ENCODE measurements at places on chromosomes 2 and 18. TPM values are rescaled to one million over a fixed set of nuclear protein-coding genes. Genes with fewer than 3 reads are reported as not detected.

Gene CD207
- total RNA-seq = 0.16 TPM

Gene TCF23
- total RNA-seq = not detected

Gene WDR7
- total RNA-seq = 28.0 TPM

Gene PLCL1
- total RNA-seq = 82.5 TPM

Gene IL18R1
- 1.3 TPM for total RNA-seq

Gene TDRD15
- total RNA-seq = not detected

- no peak for DNase-seq
Measured at GRCh38 chr2:12731701-12732280, 15.1 kb downstream of the TRIB2 start.

GRCh38 chr2:64793701-64794100 lies 140.0 kb upstream of the SERTAD2 start:
- no peak for DNase-seq

GRCh38 chr18:31101183-31102024 lies 817 bp downstream of the DSC2 start:
- DNase-seq = peak; percentile 88

- DNase-seq = no peak
Measured at GRCh38 chr2:174325373-174326160, 9.2 kb upstream of the SP9 start.

GRCh38 chr2:68196120-68196716 lies 38.5 kb downstream of the PNO1 start:
- DNase-seq = no peak

DNA sequence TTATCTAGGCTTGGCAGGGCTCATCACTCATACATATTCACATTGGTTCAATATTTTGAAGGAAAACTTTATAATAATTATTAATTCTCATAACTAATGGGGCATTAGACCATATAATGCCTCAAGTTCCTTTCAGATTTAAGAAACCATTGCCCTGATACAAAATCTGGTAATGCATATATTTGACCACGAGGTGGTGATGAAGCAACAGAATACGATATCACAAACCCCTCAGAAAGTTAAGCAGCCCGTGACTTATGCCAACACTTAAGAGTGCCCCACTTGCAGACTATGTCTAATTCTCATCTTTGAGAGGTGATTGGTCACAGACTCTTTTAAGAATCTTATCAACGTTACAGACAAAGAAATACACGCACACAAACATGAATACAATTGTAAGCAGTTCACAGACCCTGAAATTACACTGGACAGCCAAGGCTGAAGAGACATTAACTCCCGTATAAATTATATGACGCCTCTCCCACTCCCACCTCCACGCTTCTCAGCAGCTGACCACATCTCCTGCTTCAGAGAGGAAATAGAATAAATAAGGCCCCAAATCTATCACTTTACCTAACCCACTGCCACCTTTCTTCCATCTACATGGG lies 20.7 kb upstream of the DNAH6 start:
- no peak for DNase-seq

DNA sequence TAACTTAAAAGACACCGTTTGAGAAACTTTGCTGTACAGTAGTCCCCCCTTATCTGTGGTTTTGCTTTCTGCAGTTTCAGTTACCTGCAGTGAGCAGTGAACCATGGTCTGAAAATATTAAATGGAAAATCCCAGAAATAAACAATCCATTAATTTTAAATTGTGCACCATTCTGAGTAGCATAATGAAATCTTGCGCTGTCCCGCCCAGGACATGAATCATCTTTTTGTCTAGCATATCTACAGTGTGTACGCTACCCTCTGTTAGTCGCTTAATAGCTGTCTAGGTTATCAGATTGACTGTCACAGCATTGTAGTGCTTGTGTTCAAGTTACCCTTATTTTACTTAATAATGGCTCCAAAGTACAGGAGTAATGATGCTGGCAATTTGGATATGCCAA lies 6.1 kb downstream of the ARPC2 start:
- no peak for DNase-seq

- DNase-seq = no peak
Measured at GRCh38 chr2:195450552-195451113, 206.4 kb upstream of the SLC39A10 start.

- DNase-seq = no peak
Measured at GRCh38 chr2:223954401-223954800, 2.9 kb upstream of the MRPL44 start.

- DNase-seq = no peak
Measured at GRCh38 chr2:145253492-145253891, 733.6 kb upstream of the ZEB2 start.

- DNase-seq = no peak
Measured at GRCh38 chr2:201985728-201986462, 47.8 kb upstream of the FZD7 start.

Measured in cardiac septum (tissue), 1 donor.